RPMI7951 (cell line): ENCODE measurements at places on chromosomes 6 and 20. TPM values are rescaled to one million over a fixed set of nuclear protein-coding genes. Genes with fewer than 3 reads are reported as not detected.

DNA sequence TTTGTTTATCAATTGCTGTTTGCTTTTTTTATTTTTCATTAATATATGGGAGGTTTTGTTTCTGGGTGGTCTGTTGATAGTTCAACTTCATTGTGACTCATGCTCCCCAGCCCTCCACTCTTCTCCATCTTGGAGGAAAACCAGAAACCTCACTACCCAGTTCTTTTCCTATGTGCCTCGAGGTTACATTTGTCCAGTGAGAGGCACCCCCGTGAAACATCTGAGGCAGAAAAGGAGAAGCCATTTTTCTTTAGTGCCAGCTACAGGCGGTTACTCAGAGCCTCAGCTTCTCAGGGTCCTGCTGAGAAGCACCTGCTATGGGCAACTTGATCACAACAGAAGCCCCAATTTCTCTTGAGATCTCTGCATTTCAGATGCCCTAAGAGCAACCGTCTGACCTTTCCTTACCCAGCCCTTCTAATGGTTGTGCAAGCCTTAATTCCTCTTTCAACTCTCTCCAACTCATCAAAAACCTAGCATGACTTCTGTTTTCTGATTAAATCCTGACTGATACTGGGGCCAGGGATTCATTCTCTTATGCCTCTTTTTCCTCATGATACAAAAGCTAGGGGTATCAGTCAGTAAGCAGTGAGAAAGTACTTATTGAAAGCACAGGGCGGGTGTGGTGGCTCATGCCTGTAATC, 144.6 kb downstream of the ELOVL4 start:
- no peak for DNase-seq

GRCh38 chr6:149513915-149514314, 29.1 kb upstream of the ZC3H12D start:
- peak; percentile 26 for DNase-seq

GRCh38 chr6:136249336-136249735, 775 bp downstream of the MTFR2 start:
- peak; percentile 19 for DNase-seq

The SAMD3 gene
- 0.96 and 1.2 TPM in 2 replicates for total RNA-seq

GRCh38 chr6:1893470-1894130, 283.9 kb downstream of the FOXC1 start:
- no peak for DNase-seq

GRCh38 chr20:57581202-57582028, 20.5 kb downstream of the PCK1 start:
- no peak for DNase-seq

- DNase-seq = no peak
Measured at GRCh38 chr6:113004054-113004453, 656.9 kb downstream of the RFPL4B start.

The LY6G6C gene
- total RNA-seq = not detected in 2 replicates
